ENCODE measurements at places on chromosomes 16 and 17. TPM values are rescaled to one million over a fixed set of nuclear protein-coding genes. Genes with fewer than 3 reads are reported as not detected.

- no peak for DNase-seq
Observed at GRCh38 chr17:17343896-17344506, 40.8 kb downstream of the NT5M start.

DNA sequence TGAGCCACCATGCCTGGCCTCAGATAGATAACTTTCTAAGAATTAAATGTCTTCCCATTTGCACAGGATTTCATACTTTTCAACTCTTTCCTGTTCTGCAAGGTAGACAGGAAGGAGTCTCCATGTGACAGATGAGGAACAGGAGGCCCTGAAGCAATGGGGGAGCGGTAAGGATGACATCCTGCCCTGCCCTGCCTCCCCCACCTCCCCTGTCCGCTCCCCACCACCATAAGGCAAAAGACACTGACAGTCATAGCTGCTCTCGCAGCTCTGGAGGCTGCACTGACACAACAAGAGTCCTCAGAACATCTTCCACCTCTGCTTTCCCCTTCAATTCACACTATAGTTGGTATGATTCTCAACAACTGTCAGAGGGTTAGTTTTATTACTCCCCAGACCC, 9.7 kb downstream of the CENPV start:
- DNase-seq: no peak

- no peak for DNase-seq
Observed at GRCh38 chr16:28883221-28883996, 5.1 kb downstream of the ATP2A1 start.

- DNase-seq: no peak
Observed at GRCh38 chr16:89583895-89584644, 8.5 kb downstream of the CPNE7 start.

DNA sequence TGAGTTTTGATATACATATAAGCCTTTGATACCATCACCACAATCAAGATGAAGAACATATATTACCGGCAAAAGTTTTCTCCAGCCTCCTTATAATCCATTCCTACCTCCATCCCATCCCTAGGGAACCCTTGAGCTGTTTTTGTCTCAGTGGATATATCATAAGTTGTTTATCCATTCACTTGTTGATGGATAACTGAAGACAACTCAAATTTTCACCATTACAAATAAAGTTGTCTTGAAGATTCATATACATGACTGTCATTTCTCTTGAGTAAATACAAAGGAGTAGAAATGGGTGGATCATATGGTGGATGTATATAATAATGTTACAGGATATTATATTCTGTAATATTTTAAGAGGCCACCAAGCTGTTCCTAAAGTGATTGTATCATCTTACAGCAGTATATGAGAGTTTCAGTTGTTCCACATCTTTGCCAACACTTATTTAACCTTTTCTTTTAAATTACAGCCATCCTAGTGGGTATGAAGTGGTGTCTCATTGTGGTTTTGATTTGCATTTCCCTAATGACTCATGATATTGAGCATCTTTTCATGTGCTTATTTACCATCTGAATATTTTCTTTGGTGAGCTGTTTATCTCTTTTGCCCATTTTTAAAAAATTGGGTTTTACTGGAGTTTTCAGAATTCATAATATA, 17.4 kb downstream of the NF1 start:
- no peak for DNase-seq

DNA sequence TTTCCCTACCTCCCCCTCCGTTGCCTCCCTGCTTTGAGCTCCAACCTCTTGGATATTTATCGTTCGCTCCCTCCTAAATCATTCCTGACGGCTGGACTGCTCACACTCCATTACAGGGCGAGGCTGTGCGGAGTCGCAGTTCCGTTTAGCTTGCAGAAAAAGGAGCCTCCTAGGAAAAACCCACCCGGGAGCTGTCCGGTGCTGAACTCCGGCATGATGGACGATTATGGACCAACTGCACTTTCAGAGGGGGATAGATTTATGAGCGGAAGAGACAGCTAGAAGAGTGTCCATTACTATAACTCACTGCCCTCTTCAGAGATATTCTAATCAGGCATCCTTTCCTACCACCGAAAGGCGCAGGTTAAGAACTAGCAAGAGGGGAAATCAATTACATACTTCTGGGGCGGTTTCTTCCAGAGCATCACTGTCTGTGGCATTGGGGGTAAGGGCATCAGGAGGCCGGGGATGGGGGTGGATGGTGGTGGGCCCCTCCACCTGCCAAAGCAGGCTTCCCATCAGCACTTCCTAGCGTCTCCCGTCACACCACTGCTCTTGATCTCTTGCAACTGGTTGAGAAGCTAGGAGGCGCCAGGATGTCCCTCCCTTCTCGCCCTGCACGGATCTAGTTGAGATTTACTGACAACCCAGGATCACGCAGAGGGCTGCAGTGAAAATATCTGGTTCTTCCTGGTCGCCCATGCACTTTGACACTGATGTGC, 251.2 kb downstream of the ENGASE start:
- peak; percentile 26 for DNase-seq

GRCh38 chr17:31202968-31203367, 94.1 kb downstream of the OMG start:
- no peak for DNase-seq

SCNN1B gene
- total RNA-seq: 24.2 TPM

DNA sequence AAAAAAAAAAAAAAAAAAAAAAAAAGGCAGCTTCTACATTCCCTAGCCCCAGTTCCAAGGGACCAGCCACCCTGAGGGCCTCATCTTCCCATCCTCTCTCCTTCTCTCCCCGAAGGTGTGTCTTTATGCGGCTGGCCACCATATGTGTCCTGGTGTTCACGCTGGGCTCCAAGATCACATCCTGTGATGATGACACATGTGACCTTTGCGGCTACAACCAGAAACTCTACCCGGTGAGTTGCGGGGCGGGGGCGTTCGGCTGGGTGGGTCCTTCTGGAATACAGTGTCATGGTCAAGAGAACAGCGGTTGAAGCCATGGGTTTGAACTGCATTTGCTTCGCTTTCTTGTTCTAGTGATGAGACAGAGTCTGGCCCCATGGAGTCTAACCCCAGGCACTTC, 22.6 kb upstream of the COQ7 start:
- no peak for DNase-seq

ZNF778 gene
- total RNA-seq: 59.9 TPM

SCGB1C2 gene
- total RNA-seq: not detected

CLEC10A gene
- 1.5 TPM for total RNA-seq

DNA sequence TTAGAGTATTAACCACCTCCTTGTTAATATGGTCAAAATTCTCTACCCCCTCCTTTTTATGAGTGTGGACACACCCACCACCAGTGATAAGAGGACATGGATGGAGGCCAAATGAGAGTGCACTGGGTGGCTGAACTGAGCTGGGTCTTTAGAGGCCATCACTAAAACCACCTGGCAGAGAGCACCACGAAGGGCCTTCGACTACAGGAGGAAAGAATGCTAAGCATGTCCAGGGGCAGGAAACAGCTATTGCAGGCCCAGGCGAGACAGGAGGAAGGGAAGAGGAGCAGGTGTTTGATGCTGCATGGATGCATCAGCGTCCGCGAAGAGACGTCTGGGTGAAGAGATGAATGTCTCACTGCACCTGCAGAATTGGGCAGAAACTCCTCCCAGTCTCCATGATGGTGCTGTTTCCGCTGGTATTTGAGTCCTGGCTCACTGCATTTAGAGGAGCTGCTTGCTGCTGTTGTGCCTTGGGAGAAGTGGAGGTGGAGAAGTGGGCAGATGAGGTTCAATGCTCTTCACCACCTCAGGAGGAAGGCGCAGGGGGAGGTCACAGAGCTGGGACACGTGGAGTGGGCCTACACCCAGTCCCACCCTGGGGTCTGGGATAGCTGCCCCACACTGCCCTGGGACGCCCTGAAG, 33.2 kb downstream of the SPHK1 start:
- DNase-seq: peak; percentile 29

DNA sequence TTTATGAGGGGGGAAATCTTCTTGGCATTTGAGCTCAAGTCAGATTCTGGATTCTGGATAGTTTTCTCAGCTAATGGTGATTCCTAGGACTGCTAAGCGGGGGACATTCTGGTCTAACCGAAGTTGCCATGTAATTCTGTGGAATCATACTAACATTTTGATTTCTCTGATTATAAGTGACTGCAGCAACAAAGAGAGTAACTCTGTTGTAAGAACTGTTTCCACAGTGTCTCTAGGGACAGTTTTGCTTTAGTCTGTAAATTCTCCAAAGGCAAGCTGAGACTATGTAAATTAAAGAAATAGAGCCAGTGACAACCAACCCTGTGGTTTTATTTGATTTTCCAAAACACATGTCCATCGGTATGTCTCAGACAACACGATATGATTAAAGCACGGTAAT, 286.2 kb downstream of the IRX3 start:
- DNase-seq: no peak

KRT28 gene
- total RNA-seq: not detected

ASPHD1 gene
- not detected for total RNA-seq

- DNase-seq: peak; percentile 91
Observed at GRCh38 chr17:49567871-49568694, 7.6 kb upstream of the NXPH3 start.

DNA sequence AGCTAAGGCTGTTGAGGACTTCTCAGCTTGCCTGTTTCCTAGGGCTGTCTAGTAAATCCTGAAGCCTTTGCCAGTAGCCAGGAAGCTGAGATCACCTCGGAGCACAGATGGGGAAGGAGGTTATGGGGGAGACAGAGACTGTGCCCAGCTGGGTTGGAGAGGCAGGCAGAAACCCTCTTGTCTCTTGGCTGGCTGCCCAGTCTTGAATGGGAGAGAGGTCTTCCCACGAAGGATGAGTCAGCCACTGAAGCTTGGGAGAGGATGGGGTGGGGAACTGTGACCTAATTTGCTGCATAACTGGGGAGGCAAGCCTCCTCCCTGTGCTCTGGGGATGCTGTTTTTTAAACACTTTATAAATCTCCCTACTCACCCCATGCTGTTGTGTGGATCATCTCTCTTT, 69.8 kb downstream of the SHISA9 start:
- peak; percentile 0 for DNase-seq

DNA sequence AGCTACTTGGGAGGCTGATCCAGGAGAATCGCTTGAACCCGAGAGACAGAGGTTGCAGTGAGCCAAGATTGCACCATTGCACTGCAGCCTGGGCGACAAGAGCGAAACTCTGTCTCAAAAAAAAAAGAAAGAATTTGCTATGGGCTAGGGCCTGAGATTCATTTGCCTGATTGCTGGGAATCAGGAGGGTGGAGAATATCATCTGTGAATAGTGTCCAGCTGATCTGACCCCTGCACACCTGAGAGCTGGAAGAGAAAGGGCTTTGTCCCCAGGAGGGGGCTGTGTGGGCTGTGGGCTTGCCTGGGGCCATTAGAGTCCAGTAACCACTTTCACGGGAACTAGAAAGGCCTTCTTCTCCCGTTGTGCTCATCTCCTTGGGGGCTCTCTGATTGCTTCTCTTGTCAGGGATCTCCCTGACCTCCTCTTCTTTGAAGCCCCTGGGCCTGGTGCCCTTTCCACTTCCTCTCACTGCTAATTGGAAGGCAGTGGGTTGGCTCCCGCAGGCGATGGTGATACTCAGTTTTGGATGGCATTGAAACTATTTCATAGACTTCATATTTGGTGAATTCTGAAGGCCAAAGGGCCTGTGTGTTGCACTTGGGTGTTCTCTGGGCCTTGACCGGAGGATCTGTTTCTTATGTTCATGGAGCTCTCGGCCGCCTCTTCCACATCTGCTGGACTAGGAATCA, 66.1 kb upstream of the NFAT5 start:
- no peak for DNase-seq

GRCh38 chr16:15572329-15573001, 70.5 kb downstream of the MARF1 start:
- no peak for DNase-seq

KRT24 gene
- total RNA-seq: not detected

DNA sequence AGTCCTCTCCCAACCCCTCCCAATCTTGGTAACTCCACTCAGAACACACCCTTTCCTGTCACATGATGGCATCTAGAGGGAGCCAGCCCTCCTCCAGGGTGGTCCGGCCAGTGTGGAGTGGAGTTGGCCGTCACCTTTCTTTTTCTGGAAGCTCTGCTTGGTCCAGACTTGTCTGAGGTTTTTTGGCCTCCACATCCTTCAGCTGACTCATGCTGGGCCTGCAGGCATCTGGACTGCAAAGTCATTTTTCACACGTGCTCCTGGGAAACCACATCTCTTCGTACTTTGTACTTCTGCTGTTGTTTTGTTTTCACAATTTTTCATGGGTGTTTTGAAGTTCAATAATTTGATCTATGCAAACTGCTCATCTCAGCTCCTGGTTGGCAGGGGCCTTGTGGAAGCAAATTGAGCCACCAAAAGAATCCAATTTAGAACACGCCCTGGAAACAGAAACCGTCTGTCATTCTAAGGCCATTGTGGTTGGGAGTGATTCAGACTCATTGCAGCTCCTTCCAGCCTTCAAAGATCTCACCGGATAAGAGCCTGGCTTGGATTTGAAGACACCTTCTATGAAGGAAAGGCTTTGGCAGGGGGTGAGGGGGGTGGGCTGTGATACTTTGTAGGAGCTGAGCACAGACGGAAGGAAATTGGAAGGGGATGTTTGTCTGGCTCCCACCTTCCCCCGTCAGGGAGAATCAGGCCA, 42.4 kb upstream of the NF1 start:
- no peak for DNase-seq

GRCh38 chr17:8859027-8859803, 8.3 kb downstream of the PIK3R6 start:
- no peak for DNase-seq

DNA sequence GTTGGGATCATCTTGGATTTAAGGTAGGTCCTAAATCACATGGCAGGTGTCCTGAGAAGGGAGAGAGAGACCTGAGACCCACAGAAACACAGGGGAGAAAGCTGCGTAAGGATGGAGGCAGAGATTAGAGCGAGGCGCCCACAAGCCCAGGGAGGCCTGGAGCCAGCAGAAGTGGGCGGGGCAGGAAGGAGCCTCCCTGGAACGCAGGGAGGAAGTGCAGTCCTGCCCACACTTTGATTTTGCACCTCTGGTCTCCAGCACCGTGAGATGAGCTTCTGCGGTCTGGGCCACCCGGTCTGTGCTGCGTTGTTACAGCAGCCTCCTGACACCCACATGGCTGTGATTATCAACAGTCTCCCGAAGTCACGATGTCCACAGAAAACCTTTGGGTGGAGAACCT, 6.4 kb downstream of the DNASE1L2 start:
- DNase-seq: no peak

- DNase-seq: no peak
Observed at GRCh38 chr17:65479282-65479681, 82.2 kb downstream of the AXIN2 start.

GRCh38 chr16:85971902-85972638, 73.1 kb downstream of the IRF8 start:
- DNase-seq: no peak

TBC1D3L gene
- 1.9 TPM for total RNA-seq
